Cardiac septum (tissue), 1 donor: ENCODE measurements at places on chromosomes 11 and 22. TPM values are rescaled to one million over a fixed set of nuclear protein-coding genes. Genes with fewer than 3 reads are reported as not detected.
A peak's percentile ranks its signal among the peaks of the same experiment; 100 is the strongest.

DNA sequence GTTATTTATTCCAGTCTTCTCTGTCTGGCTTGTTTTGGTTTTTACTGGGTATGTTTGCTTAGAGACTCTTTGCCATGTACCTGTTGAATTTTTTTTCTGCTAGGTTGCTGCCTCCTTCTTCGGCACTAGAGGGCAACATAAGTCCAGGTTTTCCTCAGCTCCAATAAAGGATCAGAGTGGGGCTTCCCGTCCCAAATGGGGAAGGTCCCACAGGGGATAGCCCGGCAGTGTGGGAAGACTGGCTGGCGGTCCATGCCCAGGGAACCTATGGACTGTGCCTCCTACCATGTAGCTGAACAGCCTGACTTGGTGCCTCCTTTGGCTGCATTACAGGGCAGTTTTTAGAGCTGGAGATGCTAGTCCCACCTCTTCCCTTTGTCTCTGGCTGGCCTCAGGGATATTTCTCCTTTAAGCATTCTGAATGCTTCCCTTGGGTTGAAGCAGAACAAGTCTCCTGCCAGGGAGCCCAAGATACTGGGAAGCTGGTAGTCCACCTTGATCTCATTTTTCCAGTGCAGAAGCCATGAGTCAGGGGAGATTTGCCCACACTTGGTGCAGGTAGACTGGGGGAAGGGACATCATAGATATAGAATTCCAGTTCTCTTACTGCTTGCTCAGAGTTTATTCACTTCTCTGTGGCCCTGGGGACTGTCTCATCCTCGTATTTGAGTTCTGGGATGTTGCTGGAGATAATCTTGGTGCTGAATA, 60.2 kb downstream of the BRD1 start:
- DNase-seq: peak; percentile 31

DNA sequence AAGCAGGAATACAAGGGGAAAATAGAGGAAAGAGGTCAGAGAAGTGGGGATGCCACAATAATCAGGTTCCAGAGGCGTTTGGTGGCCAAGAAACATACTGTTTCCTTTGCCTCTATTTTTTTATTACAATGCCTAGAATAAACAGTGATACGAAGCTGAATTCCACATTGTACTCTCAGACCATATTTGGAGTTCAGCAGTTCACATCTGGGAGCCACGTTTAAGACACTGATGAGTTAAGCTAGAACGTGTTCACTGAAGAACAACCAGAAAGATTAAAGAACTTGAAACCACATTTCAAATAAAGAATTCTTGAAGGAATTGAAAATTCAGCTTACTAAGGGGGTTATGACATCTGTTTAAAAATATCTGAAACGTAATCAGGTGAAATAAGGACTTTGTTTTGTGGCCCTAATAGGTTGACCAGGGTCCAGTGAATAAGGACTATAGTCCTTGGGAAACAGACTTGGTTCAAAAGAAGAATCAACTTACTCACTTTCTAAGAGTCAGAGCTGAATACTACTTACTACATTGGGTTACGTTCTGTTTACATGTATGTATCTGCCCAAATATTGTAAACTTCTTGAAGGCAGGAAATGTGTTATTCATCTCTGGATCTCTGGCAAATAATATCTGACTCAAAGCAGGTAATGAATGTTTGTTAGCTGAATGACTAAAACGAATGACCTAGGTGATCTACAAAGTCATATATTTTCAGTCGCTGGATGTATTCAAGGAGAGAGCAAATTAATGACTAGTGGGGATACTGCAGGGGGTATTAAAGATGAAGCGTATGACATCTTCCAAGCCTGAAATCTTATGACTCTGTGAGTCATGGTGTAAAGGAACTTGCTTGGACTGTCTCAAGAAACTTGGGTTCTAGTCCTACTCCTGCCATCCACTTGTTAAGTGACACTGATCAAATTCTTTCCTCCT, 247.0 kb upstream of the NARS2 start:
- no peak for DNase-seq

DNA sequence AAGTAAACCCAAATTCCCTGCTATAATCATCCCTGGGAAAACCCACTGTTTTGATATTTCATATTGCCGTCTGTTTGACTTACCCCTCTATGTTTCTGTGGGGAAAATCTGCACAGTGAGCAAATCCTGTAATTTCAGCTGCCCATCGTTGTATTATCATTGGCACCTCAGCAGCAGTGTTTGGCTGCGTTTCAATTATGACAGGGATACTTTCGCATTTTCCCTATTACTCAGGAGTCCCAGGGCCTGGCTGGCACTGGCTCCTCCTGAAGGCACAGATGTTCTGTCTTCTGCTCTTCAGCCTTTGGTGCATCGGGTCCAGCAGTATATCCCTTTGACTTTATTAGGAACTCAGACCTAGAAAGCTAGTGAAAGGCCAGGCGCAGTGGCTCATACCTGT, 12.2 kb upstream of the MMP12 start:
- no peak for DNase-seq

DNA sequence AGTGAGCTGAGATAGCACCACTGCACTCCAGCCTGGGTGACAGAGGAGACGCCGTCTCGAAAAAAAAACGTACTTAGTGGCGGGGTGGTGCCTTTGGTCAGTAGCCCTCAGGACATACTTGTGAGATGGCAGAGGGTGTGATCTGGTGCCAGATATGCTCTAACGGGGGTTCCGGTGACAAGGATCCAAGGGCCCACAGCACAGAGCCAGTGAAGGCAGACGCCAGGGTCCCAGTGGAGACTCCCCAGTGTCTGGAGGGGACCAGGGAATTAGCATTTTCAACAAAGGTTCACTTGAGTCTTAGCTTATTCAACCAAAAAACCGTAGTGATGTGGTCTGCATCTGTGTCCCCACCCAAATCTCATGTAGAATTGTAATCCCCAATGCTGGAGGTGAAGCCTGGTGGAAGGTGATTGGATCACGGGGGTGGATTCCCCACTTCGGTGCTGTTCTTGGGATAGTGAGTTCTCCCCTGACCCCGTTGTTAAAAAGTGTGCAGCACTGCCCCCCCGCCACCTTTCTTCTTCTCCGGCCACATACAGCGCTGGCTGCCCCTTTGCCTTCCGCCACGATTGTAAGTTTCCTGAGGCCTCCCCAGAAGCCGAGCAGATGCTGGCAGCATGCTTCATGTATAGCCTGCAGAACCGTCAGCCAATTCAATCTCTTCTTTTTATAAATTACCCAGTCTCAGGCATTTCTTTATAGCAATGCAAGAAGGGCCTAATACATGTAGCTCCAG, 26.6 kb upstream of the OSBPL5 start:
- DNase-seq: no peak

Gene KRTAP5-8
- total RNA-seq: not detected

Gene PLET1
- not detected for total RNA-seq
